ENCODE measurements at places on chromosomes 12 and 14.

DNA sequence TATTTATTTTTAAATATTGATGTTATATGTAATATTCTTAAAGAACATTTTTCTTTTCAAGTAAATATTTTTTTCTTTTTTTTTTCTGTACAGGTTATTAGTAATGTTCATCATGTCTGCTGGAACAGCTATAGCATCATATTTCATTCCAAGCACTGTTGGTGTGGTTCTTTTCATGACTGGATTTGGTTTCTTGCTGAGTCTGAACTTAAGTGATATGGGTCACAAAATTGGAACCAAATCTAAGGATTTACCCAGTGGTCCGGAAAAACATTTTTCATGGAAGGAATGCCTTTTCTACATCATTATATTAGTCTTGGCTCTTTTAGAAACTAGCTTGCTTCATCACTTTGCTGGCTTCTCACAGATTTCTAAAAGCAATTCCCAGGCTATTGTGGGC lies 23.2 kb downstream of the PCNX4 start:
- no peak for DNase-seq

- no peak for DNase-seq
Measured at GRCh38 chr12:44976246-44976645, 74.7 kb downstream of the DBX2 start.

DNA sequence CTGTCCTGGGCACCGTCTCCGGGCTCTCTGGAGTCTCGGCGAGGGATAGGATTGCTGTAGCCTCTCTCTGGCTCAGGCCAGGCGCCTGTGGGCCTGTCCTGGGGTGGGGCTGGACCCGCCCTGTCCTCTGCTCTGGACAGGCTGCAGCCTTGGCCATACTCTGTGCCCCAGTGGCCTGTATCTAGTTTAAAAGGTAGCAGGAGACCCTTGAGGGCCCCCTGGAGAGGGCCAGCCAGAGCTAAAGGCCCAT lies 1.8 kb downstream of the KIF26A start:
- DNase-seq = no peak

DNA sequence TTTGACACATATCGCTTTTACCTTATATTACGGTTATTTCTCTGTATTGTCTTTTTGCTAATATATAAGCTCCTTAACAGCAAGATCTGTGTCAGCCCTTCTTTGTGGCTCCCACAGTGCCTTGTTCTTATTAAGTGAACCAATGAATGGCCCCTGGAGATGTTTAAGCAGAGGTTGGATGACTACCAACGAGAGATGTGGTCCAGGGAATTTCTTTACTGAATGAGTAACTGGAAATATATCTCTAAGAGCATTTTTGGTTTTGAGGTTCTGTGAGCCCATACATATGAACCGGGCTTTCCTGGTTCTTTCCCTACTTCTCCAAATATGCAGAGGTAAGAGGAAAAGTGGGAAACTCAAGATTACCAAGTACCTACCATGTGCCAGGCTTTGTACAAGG lies 23.5 kb downstream of the CALCOCO1 start:
- no peak for DNase-seq

DNA sequence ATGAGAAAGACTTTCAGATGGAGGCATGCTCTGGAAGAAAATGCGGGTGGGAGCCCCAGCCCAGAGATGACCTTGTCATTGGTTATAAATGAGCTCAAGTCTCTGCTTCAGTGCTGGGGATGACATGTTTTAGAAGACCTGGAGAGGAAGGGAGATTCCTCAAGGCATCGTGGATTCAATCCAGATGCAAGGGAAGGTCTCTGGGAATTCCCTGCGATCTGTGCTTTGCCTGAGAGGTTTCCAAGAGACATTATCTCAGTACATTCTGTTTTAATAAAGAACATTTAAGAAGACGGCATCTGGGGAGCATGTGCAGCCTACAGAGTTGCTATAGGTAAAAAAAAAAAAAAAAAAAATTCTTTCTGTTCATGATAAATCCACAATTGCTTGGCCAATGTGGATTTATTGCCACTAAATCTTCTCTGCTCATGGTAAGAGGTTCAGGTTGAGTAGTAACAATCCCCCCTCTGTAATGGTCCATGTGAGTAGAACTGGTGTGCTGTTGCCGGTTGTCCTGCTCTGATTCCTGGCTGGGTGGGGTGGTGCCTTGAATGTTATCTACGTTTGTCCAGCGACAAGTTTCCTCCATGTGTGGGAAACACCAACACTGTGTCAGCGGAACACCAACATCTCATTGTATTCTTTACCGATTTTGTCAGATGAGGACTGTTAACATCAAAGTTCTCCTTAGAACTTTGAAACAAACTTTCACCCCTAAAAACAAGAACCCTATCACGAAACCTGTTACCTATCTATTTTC lies 230.0 kb downstream of the MSRB3 start:
- no peak for DNase-seq

- DNase-seq = no peak
Measured at GRCh38 chr14:26597071-26597588, 703 bp downstream of the NOVA1 start.

DNA sequence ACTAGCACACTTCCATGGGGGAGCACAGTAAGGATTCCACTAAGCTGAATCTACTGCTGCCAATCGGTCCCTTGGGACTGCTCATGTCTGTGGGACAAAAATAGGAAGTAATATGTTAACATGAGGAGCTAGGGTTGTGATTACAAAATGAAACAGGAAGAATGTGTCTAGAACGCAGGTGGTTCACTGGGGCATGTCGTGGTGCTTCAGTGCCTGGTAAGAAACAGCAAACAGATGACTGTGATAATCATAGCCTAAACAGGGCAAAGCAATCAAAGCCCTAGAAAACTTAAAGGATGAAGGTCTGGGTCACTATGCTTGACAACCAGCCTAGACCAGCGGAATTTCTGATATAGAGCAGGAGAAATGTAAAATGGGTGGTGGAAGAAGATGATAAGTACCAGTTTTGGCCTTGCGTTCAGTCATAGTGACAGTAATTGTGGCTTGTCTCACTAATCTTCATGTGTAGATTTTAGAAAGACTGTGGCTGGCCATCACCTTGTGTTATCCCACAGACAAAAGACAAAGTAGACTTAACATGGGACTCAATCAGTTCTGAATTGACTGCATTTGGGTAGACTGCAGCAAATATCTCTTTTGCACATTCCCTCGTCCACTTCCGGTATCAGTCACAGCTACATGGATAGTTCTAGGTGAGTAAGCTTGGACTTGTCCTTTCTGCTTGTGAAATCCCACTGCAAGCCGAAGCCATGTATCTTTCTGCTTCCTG lies 51.4 kb downstream of the WASHC3 start:
- DNase-seq = no peak

GRCh38 chr12:51845482-51845881 lies 3.0 kb downstream of the FIGNL2 start:
- DNase-seq = no peak

DNA sequence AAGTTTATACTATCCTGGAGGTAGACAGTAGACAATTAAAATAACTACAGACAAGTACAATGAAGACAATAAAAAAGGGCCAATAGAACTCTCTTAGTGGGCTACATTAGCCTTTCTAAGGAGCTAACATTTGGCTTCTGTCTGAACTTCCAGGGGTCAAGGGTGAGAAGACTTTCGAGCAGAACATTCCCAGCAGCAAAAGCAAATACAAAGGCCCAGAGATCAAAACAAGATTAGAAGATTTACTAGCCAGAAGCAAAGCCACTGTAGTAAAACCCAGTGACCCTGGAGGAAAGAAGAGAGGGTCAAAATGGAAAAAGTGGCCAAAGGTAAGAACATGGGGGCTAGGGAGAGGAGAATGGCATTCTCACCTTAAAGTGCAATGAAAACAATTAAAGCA lies 63.2 kb downstream of the ATP2B1 start:
- no peak for DNase-seq

DNA sequence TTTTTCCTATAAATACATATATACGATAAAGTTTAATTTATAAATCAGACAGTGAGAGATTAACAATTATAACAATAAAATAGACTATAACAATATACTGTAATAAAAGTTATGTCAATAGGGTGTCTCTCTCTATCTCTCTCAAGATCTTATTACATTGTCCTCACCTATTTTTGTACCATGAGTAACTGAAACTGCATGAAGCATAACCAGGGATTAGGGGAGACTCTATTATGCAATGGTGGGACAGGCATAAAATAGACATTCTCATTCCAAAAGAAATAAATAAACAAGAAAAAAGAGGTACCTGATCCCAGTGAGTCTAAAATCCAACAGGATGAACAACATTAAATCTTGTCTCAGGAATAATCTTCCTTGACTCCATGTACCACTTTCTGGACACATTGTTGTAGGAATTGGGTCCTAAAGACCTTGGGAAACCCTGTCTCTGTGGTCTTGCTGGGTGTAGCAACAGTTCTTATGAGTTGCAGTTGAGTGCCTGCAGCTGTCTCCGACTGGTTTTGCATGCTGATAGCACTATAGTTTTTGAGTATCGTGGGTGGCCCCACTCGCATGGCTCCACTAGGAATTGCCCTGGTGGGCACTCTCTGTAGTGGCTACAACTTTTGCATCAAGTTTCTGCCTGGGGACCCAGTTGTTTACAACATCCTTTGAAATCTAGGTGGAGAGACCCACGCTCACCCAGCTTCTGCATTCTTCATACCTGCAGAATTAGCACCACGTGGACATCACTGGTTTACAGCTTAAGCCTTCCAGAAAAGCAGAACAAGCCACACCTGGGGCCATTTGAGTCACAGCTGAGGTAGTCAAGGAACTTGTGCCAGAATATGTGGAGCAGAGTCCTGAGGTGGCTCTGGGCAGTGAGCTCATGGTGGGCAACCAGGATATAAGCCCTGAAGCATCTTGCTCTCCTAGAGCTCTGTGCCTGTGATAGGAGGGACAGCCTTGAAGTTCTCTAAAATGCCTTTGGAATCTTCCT lies 204.7 kb downstream of the KITLG start:
- DNase-seq = no peak

DNA sequence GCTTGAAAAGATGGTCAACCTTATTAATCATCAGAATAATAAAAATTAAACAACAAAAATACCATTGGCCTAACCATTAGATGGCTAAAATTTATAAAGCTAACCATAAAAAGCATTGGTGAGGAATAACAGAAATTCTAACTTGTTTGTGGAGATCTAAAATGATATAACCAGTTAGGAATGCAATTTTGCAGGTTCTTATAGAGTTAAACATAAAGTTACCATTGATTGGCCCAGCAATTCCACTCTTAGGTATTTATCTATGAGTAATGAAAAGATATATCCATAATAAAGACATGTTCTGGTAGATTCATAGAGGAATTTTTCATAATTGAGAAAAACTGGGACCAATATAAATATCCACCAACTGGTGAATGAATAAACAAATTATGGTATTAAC lies 1098.6 kb downstream of the FSCB start:
- DNase-seq = no peak

- DNase-seq = no peak
Measured at GRCh38 chr14:86646125-86646524, 1116.2 kb downstream of the FLRT2 start.
